ENCODE measurements at places on chromosomes 2 and 18.

- no peaks in the 10 kb centered on the region for H3K36me3 ChIP-seq
- H3K27me3 ChIP-seq: no peaks in the 10 kb centered on the region
- no peak overlapping the region for H3K27ac ChIP-seq
- DNase-seq: no peak
Observed at GRCh38 chr2:119746836-119747686, 12.7 kb upstream of the PTPN4 start.

DNA sequence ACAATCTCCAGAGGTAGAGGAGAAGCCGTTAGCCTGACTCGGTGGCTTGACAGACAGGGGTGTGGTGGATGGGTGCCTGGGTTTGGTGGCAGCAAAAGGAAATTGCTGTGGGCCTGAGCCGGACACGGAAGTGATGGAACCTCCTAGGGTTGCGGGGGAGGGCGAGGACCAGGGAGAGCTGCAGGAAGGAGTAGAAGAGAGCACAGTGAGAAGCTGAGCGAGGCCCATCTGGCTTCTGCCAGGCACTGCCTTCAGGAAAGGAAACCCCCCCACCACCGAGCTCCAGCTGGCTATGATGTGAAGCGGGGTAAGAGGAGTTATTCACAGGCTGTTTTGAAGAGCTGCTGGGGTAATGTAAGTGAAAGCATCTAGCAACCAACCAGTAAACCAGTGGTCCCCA is 134.6 kb downstream of the TSN start:
- no peak overlapping the region for H3K27ac ChIP-seq
- H3K27me3 ChIP-seq: no peaks in the 10 kb centered on the region
- H3K4me3 ChIP-seq: no peak overlapping the region
- no peaks in the 10 kb centered on the region for H3K36me3 ChIP-seq
- no peaks in the 10 kb centered on the region for H3K4me1 ChIP-seq

DNA sequence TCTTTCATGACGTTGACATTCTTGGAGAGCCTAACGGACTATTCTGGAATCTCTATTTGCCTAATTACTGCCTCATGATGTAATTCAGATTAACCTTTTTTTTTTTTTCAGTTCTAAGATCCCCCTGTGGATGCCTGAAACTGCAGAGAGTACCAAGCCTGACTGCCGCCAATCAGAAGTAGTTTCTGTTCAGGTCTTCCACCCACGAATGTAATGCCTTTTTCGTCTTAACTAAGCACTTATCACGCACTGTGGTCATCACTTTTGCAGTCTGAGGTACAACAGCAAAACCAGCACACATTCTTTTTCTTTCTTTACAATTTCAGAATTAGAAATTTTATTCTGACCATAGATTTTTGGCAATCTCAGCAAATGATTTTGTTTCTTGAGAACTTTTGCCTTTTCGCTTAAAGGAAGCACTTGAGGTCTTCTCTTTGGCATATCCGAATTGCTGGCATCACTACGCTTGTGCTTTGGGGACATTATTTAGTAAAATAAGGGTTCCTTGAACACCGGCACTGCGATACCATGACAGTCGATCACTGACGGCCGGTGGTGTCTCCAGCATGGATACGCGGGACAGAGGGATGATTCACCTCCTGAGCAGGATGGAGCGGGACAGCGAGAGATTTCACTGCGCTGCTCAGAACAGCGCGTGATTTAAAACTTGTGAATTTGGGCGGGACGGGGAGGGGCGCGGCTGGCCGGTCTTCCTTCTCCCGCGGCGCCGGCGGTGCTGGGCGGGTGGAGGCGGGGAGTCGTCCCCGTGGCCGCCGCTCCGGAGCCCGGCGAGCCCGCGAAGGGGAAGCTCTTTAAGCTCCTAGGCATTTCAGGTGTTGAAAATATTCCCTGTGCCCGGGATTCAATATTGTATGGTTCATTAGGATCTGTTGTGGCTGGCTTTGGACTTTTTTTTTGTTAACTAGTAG is 32.0 kb upstream of the GPR55 start:
- H3K4me1 ChIP-seq: no peaks in the 10 kb centered on the region
- peak; percentile 53 for DNase-seq
- no peaks in the 10 kb centered on the region for H3K27me3 ChIP-seq
- peak overlapping the region; percentile 13 for H3K4me3 ChIP-seq
- H3K36me3 ChIP-seq: no peaks in the 10 kb centered on the region

- no peaks in the 10 kb centered on the region for H3K36me3 ChIP-seq
- no peak overlapping the region for H3K27ac ChIP-seq
- H3K4me3 ChIP-seq: no peak overlapping the region
- no peaks in the 10 kb centered on the region for H3K4me1 ChIP-seq
Observed at GRCh38 chr2:50649626-50650402, 382.1 kb downstream of the NRXN1 start.

DNA sequence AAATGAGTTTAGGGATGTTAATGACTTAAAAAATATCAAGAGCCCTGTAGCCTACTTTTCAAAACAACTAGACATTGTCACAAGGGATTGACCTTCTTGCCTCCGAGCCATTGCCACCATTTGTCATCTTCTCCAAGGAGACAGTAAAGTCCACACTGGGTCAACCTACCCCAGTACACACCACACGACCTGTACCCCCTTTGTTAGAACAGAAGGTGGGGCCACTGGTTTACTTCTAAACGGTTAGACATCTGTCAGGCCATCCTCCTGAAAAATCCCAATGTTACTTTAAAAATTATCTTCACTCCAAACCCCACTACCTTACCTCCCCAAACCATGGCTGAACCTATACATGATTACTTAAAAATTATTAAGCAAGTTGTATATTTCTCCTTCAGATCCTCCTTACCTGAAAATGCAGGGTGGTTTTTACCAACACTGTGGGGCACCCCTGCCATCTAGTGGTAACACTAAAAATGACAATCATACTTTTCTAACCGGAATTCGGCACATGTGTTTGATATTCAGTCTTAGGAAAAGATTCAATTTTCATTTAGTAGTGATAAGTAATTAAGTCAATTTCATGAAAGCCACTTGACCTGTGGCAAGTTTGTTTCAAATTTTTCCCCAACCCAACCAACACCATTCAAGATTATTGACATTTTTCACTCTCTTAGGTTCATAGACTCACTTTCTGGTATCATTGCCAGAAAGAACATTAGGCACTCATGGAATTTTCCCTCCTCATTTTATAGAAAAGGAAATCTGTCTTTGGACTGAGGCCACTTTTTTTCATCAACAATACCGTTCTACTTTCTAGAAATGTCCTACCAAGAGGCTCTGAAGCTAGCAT is 265.3 kb upstream of the PKDCC start:
- H3K27ac ChIP-seq: no peak overlapping the region
- H3K4me1 ChIP-seq: no peaks in the 10 kb centered on the region
- H3K27me3 ChIP-seq: no peaks in the 10 kb centered on the region
- DNase-seq: no peak

DNA sequence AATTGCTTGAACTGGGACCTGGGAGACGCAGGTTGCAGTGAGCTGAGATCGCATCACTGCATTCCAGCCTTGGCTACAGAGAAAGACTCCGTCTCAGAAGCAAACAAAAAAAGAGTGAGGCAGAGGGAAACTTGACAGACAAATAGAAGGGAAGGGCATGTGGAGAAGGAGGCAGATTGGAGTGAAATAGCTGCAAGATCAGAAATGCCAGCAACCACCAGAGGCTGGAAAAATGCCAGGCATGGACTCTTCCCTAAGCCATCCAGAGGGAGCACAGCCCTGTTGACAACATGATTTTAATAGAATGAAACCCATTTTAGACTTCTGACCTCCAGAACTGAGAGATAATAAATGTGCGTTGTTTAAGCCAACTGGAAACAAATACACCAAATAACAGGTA is 447.2 kb upstream of the SPHKAP start:
- no peak for DNase-seq
- H3K27ac ChIP-seq: no peak overlapping the region
- no peaks in the 10 kb centered on the region for H3K4me1 ChIP-seq
- no peaks in the 10 kb centered on the region for H3K27me3 ChIP-seq
- H3K4me3 ChIP-seq: no peak overlapping the region

DNA sequence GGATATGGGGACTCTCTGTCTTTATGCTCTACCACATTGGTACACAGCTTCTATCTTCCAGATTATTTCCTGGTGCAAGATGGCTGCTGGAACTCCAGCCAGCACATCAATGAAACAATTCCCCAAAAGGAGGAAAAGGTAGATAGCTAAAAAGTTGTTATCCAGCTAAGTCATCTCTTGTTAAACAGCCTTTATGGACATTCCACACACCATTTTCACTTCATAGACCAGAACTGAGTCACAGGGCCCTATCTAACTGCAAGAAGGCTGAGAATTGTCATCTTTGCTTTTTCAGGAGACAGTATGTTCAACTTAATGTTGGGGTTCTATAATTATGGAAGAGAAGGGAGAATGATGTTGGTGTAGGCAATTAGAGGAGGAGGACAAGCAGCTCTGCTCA is 133.3 kb upstream of the NOSTRIN start:
- H3K36me3 ChIP-seq: no peaks in the 10 kb centered on the region
- no peak overlapping the region for H3K4me3 ChIP-seq
- no peak overlapping the region for H3K27ac ChIP-seq
- DNase-seq: no peak
- H3K4me1 ChIP-seq: no peaks in the 10 kb centered on the region

DNA sequence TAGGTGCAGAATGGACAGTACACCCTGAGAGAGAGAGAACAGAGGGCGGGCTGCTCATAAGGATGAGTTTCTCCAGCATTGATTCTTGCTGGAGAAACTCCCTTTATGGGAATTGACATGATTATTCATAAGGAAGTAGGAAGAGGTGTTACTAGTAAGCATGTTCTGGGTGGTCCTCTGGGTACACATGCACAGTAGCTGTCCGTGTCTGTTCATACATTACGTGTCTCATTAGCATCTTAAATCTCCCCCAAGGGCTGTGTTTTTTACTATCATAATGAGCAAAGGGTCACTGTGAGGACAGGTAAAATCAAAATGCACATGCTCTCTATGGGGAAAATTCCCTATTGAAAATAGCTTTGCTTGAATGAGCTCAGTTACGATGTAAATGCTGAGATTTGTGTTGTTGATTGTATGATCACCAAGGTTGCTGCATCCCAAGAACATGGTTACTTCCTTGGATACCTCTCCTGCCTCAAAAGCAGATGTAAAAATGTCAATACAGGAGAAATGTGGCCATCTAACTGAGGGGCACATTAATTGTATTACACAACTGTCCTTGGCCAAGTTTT is 238.9 kb downstream of the CDH20 start:
- no peaks in the 10 kb centered on the region for H3K4me1 ChIP-seq
- no peak overlapping the region for H3K4me3 ChIP-seq
- H3K27me3 ChIP-seq: no peaks in the 10 kb centered on the region
- H3K27ac ChIP-seq: no peak overlapping the region

GRCh38 chr2:241599615-241600014 is 37.3 kb downstream of the THAP4 start:
- no peak overlapping the region for H3K27ac ChIP-seq
- DNase-seq: no peak

GRCh38 chr18:35827903-35828275 is 144.6 kb upstream of the RMP24 start:
- no peaks in the 10 kb centered on the region for H3K36me3 ChIP-seq
- no peak for DNase-seq
- no peaks in the 10 kb centered on the region for H3K4me1 ChIP-seq

GRCh38 chr2:71827973-71828372 is 319.7 kb downstream of the CYP26B1 start:
- H3K36me3 ChIP-seq: no peaks in the 10 kb centered on the region
- DNase-seq: no peak
- no peak overlapping the region for H3K27ac ChIP-seq
- no peaks in the 10 kb centered on the region for H3K4me1 ChIP-seq

DNA sequence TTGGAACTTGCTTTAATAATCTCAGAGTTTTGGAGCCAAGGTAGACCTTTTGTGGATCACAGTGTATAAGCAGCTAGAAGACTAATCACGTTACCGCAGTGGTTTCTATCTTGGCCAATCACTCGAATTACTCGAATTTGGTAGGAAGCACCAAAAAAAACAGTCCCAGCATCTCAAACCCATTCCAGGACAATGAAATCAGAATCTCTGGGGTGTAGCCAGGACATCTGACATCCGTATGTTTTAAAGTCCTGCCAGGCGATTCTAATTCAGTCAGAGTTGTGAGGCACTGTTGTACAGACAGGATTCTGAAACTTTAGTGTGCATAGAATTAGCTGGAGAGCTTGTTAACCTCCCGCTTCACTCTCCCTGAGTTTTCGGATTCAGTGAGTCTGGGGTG is 30.8 kb downstream of the GRHL1 start:
- no peaks in the 10 kb centered on the region for H3K4me1 ChIP-seq
- H3K4me3 ChIP-seq: no peak overlapping the region
- DNase-seq: no peak
- no peaks in the 10 kb centered on the region for H3K36me3 ChIP-seq
- H3K27ac ChIP-seq: no peak overlapping the region

DNA sequence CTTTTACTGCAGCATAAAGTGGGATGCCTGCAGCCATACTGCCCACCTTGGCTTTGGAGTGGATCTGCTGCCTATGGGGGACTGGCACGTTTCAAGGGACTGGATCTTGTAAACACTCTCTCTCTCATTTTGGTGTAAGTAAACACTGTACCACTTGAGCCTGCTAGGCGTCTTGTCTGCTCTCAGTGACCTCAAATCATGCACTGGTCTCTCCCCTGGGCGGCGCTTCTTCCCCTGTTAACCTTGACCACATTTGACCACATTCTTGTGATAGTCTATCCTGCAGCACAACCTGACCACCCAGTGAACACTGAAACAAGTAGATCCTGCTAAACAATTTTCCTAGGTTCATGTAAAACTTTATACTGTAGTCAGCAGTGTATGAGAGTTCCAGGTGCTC is 82.6 kb upstream of the HNMT start:
- DNase-seq: no peak
- H3K36me3 ChIP-seq: no peaks in the 10 kb centered on the region
- H3K4me3 ChIP-seq: no peak overlapping the region
- no peaks in the 10 kb centered on the region for H3K27me3 ChIP-seq

DNA sequence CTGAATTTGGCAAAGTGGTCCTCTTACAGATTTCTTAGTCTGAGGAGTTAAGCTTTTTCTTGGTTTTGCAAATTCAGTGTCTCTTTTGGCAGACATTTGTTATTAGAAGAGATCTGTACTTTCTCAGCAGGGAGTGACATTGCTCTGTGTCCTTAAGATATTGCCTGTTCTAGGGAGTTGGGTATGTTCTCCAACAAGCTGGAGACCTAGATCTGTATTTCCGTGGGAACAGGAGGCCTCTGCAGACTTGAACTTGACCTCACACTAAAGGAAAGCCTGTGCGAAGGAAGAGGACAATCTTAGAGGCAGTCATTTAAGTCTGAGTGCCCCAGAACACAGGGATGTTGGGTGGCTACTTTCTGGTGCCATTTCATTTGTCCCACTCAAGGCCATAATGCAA is 107.0 kb upstream of the ATP8B1 start:
- no peak overlapping the region for H3K27ac ChIP-seq
- no peaks in the 10 kb centered on the region for H3K27me3 ChIP-seq
- no peak for DNase-seq
- no peaks in the 10 kb centered on the region for H3K4me1 ChIP-seq
- no peaks in the 10 kb centered on the region for H3K36me3 ChIP-seq
- H3K4me3 ChIP-seq: no peak overlapping the region

All from uterus (tissue), 4 donors.